ENCODE measurements at places on chromosomes 5 and 9. TPM values are rescaled to one million over a fixed set of nuclear protein-coding genes. Genes with fewer than 3 reads are reported as not detected.

DNA sequence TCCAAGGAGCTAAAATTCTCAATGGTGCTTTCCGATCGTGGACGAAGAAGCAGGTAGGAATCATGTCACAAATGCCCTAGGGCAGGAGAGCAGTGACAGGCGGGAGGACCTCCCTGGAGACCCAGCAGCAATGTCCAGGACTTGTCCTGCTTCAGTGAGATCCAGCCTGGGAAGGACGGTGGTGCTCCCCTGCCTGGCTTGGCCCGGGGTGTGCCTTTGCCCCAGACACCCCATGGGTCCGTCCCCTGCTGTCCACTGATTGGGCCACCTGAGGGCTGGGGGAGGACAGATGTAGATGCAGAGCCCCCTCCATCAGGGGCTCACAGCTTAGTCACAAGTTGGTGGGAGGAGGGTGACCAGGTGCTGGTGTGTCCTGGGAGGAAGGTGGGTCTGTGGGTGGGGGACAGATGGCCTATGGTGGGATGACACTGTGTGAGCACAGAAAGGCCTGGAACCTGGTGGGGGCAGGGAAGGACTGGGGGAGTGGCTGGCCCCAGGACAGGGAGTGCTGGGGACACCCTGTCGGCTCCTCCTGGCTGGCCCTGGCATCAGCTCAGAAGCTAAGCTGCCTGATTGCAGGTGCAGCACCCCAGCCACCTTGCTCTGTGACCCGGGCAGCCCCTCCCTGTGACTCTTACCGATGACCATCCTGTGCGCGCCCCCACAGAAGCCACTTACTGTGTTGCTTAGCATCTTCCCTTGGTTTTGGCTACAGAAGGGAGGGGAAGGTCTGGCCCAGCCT is 82.0 kb downstream of the PHF2 start:
- DNase-seq, result no peak

- no peak for DNase-seq
Measured at GRCh38 chr5:75847561-75848021, 130.4 kb upstream of the POC5 start.

GRCh38 chr9:89953824-89954615 is 349.2 kb downstream of the GADD45G start:
- no peak for DNase-seq

The SIT1 gene
- 2.7 TPM for total RNA-seq

- DNase-seq, result no peak
Measured at GRCh38 chr9:38432922-38433510, 8.8 kb upstream of the IGFBPL1 start.

DNA sequence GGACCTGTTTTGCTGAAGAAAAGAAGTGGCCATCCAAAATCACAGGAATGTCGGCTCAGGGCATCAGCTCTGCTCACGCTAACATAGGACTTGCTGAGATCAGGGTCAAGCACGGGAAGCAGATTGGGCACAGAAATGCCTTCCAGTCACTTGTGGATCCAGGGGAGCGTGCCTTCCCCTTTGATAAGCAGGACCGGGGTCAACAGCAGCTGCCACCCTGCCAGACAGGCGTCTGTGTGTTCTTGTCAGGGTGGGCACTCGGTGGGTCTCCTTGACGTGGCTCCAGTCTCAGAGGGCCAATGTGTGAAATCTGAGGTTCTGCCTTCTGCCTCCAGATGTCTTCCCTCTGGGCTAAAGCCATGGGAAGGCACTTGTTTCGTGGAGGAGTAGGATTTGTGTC is 313.7 kb upstream of the IRX4 start:
- DNase-seq, result no peak

DNA sequence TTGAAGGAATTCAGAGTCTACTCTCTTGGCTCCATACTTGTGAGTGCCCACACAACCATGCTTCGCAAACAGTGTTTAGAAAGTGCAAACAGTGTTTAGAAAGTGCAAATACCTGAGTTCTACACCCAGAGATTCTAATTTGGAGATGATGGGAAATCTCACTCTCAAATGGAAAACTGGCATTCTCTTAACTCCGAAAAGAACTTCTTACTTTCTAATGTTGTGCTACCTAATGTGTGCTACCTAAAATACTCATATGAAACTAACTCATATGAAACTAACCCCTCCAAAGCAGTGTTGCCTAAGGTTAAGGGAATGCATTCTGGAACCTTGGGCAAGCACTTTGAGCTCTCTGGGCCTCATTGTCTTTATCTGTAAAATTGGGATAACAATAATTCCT is 55.5 kb upstream of the ZNF366 start:
- no peak for DNase-seq
